ENCODE measurements at places on chromosomes 6 and 20.

GRCh38 chr6:23245572-23245971 lies 676.2 kb downstream of the HDGFL1 start:
- no peak for DNase-seq

GRCh38 chr6:119307056-119307455 lies 42.5 kb downstream of the MAN1A1 start:
- no peak for DNase-seq

DNA sequence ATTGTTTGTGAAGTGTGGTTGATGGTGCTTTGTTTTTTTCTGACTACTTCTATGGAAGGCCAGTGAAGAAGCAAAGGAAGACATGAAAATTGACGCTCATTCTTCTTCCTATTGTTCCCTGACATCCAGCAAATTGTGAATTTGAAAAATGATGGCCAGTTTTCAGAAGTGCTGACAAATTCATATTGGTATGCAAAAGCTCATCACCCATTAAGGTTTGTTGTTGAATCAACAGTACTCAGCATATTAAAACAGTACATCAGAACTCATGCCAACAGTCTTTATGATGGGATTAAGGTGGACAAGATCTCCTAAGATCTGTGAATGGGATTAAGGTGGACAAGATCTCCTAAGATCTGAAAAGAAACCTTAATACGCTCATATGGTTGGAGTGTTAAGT lies 1.0 kb upstream of the MTG2 start:
- DNase-seq, result no peak

GRCh38 chr6:32642720-32643106 lies 5.5 kb downstream of the HLA-DQA1 start:
- no peak for DNase-seq

DNA sequence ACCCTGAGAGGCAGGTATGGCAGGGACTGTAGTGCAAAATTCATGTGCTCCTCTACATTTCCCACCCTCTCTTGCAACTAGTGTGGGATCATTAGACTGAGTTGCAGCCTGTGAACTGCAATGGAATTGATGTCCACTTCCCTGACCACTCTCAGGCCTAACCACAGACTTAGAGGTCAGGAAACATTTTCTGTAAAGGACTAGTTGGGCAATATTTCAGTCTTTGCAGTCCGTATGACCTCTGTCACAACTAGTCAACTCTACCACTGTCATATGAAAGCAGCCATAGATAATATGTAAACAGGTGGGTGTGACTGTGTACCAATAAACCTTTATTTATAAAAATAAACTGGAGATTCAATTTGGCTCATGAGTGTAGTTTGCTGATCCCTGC lies 134.4 kb upstream of the TOP1 start:
- no peak for DNase-seq

GRCh38 chr6:84526631-84527030 lies 237.8 kb downstream of the TBX18 start:
- DNase-seq, result no peak

DNA sequence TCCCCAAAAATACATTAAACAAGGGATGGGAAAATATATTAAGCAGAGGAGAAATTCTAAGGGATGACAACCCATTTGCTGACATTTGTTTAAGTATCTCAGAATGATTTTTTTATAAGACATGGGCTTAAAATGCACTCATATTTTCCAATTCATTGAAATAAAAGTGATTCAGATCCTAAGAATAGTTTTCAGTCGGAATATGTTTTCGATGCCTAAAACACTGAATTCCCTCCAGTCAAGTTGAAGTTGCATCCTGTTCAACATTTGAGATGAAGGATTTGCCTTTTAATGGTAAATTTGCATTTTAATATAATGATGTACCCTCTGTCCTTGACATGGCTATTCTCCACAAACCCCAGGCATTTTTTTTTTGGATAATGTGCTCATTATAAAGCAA lies 79.3 kb downstream of the PTCHD4 start:
- DNase-seq, result no peak

DNA sequence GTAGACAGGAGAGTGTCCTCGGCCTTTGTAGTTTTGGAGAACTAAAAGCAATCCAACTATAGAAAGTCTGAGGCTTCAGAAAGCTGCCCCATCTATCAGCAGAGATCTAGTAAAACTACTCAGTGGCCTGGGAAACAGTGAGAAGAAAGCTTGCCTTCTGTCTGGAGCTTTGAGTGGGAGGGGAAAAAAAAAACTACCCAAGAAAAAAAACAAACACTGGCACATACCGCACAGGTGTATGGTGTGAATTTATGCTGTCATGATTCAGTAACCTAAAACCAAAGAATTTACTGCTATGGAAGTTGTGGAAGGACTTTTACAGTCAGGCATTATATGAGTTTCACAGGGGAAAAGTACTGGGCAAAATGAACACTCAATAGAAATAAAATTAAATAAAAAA lies 280.5 kb downstream of the ADGRB3 start:
- no peak for DNase-seq

GRCh38 chr6:115456848-115457247 lies 603.8 kb downstream of the FRK start:
- no peak for DNase-seq

- no peak for DNase-seq
Measured at GRCh38 chr6:84017709-84018452, 15.7 kb upstream of the MRAP2 start.

GRCh38 chr6:41072836-41073202 lies at the start of gene NFYA:
TSS of gene NFYA (plus strand) at chr6:41072974. CDS start at chr6:41079090, 6,116 bp downstream.
- DNase-seq, result no peak

DNA sequence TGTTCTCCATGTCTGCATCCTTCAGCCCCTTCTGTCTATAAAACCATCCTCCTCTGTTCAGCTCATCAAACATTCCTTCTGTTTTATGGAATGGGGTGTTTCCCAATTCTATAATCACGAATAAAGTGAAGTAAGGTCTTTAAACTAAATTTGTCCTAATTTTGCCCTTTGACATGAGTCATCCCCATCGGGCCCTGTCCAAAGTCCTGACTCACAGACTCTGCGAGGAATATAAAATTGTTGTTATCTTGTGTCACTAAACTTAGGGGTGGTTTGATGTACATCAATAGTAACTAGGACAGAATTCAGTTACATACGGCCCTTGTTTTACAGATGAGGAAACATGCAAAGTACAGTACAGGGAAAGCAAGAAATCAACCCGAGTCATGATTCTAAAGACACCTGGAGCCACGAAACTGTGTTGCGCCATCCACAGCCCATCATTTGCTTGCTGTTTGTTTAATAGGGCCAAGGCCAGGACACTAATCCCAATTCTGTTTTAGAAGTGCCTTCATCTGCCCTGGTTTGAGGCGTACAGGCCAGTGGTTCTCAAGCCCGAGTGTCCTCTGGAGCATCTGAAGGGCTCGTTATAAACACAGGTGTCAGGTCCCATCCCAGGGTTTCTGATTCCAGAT lies 2.8 kb downstream of the ACSS1 start:
- no peak for DNase-seq

- peak; percentile 57 for DNase-seq
Measured at GRCh38 chr6:32609731-32610640, 20.3 kb upstream of the HLA-DRB1 start.

- no peak for DNase-seq
Measured at GRCh38 chr6:105235155-105235554, 55.3 kb upstream of the POPDC3 start.

DNA sequence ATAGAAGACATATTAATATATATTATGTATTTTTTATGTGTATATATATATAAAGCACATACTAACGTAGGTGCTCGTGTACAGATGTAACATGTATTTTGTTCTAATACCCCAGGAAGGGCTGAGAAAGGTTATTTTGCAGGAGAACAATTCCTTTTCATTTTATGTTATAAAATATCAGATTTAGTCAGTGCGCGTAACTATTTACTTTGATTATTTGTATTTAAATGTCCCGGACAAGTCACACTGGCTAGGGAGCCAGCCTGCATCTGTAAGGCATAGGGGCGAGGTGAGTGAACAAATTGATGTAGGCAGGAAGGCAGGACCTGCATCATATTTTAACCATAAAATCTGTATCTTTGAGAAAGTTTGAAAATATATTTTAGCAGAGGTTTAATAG lies 74.1 kb downstream of the BMP7 start:
- no peak for DNase-seq

DNA sequence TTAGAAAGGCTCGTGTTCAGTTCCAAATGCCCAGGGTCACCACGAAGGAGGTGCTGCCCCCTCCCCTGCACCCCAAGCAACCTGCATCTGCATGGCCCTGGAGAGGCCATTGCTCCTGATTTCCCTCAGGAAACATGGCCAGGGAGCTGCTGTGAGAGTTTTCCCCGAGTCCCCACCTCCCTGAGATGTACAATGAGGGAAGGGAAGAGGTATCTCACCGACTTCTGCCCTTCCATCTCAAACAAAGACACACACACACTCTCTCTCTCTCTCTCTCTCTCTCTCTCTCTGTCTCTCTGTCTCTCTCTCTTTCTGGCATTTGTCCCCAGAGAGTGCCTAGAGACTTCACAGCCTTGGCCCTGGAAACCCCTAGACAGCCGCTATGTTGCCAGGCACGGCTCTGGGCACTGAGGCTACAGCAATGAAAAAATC lies 120.4 kb downstream of the MRPL14 start:
- no peak for DNase-seq

DNA sequence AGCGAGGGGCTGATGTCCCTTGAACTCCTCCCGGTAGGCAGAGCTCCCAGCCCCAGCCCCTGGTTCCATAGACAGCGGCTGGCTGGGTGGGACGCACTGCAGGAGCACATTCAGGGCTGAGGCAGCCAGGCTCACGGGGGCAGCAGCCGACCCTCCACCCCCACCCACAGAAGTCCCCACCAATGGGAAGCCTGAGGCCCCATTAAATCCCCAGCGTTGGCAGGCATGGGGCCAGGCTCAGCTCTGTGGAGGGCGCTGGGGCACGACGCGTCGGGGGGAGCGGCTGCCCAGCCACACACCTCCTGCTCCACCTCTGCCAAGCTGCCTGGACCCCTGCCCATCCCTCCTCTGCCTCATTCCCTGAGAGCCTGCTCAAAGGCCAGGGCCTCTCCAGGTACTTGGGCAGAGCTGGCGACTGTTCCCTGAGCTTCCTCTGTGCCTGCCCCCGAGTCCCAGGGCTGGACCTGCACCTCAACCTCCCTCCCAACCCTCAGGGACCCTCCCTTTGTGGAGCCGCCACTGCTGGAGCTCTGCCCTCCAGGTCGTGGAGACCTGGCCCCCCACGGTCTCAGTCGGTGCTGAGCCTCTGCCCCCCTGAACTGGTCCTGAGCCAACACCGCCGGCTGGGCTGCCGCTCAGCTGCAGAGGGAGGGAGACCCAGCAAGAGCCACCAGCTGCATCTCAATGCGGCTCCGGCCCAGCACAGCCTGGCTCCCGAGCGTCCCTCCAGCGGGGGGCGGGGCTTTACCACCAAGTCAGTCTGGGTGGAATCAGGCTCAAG lies 9.1 kb downstream of the CHRNA4 start:
- no peak for DNase-seq

- DNase-seq, result no peak
Measured at GRCh38 chr6:124567401-124567800, 394.8 kb upstream of the RNF217 start.

DNA sequence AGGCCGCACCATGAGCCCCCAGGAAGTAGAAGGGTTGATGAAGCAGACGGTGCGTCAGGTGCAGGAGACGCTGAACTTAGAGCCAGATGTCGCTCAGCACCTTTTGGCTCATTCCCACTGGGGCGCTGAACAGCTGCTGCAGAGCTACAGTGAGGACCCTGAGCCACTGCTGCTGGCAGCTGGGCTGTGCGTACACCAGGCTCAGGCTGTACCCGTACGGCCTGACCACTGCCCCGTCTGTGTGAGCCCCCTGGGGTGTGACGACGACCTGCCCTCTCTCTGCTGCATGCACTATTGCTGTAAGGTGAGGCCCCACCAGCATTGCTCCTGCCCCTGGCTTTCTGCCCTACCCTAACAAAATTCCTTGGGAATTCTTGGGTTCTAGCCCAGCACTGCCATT lies 13.1 kb downstream of the DNPH1 start:
- DNase-seq, result no peak

DNA sequence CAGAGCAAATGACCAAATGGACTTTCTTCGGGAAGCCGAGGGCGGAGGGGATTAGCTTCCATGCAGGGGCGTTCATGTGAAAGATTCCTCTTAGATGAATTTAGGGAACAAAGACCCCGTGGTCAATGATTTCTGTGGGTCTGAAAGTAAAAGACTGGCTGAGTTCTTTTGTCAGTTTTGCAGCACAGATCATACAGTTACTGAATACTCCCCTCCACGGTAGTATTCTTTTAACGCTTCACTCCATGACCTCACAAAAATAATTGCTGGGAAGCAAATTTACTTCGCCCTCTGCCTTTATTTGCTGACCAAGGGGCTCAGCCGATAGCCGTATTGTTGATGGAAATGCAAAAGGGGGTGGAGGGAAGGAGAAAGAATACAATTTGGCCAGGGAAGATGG lies 86.0 kb upstream of the SALL4 start:
- DNase-seq, result no peak

GRCh38 chr20:47008842-47009518 lies 114.3 kb downstream of the EYA2 start:
- no peak for DNase-seq

Measured in smooth muscle cell of the brain vasculature (primary cell).